Activated effector memory CD4-positive, alpha-beta T cell treated with anti-CD3 and anti-CD28 coated beads, Interleukin-2, amount 50 U/mL, for 16 hours (primary cell): ENCODE measurements at places on chromosomes 5 and 9.

- no peak for DNase-seq
These were observed 253.8 kb downstream of the KDM4C start for GRCh38 chr9:7011395-7012067.

GRCh38 chr5:112165897-112166737 is 253.0 kb downstream of the EPB41L4A start:
- DNase-seq, result no peak

DNA sequence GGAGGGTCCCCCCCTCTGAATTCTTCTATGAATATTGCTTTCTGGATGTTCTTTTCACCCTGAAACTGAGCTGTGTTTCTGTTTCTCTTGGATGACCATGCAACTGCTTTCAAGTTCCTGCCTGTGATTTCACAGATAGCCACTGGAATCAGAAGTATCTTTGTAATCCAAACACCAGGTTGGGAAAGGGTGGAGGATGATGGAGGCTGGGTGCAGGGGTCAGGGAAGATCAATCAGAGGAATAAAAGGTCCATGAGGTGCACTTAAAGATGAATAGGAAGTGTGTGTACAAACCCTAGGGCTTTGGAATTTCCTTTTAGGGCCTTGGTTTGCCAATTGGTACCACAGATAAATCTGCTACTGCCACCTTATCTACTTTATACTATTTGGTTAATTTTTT is 68.2 kb upstream of the AGXT2 start:
- DNase-seq, result no peak

- no peak for DNase-seq
These were observed 47.8 kb downstream of the RNF145 start for GRCh38 chr5:159161361-159162214.

GRCh38 chr5:83817591-83817990 is 96.9 kb upstream of the HAPLN1 start:
- no peak for DNase-seq
